Activated CD8-positive, alpha-beta T cell treated with anti-CD3 and anti-CD28 coated beads for 36 hours (primary cell): ENCODE measurements at places on chromosomes 6 and 20.

DNA sequence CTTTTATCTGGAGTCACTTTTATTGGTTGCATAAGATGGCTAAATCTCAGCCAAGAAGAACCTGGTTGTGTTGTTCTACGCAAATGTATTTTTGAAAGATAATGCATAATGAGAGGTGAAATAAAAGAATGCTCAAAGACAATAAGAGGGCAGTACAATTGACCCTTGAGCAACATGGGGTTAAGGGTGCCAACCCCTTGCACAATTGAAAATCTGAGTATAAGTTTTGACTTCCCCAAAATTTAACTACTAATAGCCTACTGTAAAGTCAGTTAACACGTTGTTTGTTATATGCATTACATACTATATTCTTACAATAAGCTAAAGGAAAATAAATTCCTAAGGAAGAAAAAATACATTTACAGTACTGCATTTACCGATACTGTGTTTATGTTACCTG lies 5.9 kb downstream of the RNF146 start:
- no peak for DNase-seq

- DNase-seq = no peak
These were observed 134.7 kb downstream of the BTBD9 start for GRCh38 chr6:38504996-38505395.

DNA sequence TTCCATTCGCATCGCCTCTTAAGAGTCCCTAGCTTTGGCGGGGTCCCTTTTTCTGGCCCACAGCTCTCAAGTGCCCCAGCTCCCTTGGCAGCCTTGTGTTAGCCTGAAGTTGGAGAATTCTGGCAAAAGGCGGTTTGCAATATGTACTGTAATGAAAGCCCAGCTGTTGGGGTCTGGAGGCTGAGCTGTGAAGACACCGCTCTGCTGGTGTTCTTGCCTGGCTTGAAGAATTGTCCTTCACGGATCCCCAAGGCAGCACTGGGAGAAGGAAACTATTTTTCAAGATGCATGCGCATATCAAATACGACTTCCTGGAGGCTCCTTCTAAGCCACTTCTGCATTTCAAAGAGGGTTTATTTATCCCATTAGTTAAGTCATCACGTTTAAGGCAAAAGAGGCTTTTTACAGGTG lies 21.4 kb upstream of the CITED2 start:
- no peak for DNase-seq

DNA sequence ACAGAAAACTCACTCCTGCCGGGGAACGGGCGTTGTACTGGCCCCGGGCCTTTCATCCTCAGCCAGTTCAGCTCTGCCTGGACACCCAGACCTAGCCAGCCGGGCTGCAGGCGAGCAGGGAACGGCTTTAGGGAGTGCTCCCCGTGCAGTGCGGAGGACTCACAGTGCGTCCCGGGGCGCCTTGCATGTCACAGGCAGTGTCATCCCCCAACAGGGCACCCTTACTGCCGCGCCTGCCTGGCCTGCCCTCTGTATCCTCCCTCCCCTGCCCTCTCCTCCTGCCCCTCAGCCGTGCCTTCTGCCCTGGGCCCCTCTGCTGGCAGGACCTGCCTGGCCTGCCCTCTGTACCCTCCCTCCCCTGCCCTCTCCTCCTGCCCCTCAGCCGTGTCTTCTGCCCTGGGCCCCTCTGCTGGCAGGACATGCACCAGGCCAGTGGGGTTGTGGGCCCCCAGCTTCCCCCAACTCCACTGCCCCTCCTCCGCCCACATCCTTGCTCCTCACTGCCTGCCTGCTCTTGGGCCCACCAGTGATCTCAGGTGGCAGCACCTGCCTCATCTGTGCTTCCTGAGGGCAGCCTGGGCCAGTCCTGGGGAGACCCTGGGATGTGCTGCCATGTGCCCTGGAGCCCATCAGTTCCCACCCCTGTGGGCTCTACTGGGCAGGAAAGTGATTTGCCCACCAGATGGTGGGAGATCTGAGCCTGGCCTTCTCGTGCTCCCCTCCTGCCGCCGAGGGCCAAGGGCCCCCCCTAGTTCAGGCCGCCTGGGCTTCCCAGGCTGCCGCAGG lies 43.0 kb downstream of the PYGB start:
- no peak for DNase-seq

- no peak for DNase-seq
These were observed 91.2 kb downstream of the RALGAPA2 start for GRCh38 chr20:20621195-20621594.

- DNase-seq = no peak
These were observed 297.3 kb upstream of the JAG1 start for GRCh38 chr20:10971096-10971495.

DNA sequence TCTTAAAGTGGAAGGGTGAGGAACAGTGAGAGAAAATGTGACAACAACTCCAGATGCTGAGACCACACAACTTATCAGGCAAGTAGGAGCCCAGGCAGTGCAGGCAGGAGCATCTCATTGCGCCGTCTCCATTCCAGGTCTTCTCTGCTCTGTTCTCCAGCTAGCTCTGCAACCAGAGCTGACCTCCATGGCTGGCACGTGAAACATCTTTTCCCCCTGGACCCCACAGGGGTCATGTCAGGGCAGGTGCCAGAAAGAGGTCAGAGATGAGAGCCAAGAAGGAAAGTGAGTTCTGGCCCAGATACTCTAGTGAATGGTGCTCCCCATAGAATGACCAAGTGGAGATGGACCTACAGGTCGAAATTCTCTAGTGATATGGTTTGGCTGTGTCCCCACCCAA lies 281.4 kb downstream of the SMOC2 start:
- no peak for DNase-seq

- peak; percentile 18 for DNase-seq
These were observed 6.5 kb upstream of the KIAA1586 start for GRCh38 chr6:57040011-57040410.

DNA sequence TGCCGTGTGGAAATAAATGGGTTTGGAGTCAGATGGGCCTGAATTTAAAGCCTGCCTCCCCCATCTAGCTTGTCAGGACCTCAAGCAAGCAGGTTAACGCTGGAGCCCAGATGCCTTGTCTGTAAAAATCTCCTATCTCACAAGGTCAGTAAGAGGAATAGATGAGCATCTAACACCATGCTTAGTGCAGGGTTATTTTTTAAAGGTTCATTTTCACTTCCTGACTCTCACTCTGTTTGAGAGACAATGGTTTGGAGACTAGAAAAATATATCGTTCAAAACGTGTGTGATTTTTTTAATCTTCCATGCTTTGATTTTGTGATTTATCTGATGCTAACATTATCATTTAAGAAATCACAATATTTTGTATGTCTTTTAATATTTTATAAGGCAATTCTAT lies 114.0 kb upstream of the TAB2 start:
- DNase-seq = no peak

DNA sequence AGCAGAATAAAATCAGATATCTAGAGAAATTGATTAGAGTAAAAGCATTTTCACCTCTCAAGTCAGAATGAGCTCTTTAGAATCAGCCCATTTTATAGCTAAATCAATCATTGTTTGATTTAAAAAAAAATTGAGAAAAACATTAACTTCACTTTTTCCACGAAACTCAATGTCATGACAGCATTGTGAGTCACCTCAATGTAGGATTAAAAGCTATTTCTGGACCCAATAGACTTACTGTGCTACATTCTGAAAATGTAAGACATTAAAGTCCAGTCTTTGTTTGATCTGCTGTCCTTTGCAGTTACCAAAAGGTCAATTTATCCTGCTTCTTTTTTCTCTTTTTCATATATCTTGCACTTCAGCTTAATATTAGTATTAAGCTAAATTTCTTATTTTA lies 519.4 kb upstream of the ZNF337 start:
- DNase-seq = no peak
